ENCODE measurements at places on chromosomes 4 and X.

- DNase-seq: peak; percentile 3
Observed at GRCh38 chr4:118765399-118765798, 70.5 kb downstream of the SEC24D start.

DNA sequence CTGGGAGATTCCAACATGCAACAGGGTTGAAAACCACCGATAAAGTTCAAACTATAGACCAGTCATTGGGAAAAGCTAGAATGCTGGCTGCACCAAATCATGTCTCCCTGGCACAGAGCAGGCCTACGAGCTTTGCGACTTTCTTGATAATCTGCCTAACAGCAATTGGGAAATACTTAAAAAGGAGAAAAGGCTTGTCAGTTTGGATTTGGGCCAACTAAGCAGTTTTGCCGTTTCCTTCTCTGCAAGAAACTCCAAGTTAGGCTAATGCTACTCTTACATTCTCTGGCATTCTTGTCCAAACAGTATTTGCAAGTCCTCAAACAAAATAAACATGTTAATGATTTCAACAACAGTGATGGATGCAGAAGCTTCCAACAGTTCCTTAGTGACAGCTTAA lies 87.9 kb downstream of the PDK3 start:
- no peak for DNase-seq

DNA sequence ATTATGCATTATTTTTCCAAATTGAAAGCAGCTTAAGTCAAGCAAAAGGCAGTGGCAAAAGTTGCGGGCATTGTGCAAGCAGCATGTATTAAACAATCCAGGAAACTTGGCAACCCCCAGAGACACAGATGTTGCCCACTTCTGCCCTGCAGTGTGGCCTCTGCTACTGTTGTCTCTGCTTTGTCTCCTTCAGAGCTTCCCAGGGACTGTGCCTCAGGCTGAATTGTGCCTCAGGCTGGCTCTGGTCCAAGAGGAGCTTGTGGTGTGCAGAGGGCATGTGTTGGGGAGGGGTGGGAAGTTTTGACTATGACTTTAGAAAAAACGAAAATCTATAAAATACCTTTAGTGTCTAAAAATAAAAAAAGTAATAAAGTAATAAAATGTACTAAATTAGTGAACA lies 201.4 kb downstream of the CCSER1 start:
- peak; percentile 12 for DNase-seq

- no peak for DNase-seq
Observed at GRCh38 chrX:110216027-110216426, 101.9 kb downstream of the AMMECR1 start.

GRCh38 chr4:145876531-145877180 lies 62.0 kb downstream of the ZNF827 start:
- DNase-seq: no peak

DNA sequence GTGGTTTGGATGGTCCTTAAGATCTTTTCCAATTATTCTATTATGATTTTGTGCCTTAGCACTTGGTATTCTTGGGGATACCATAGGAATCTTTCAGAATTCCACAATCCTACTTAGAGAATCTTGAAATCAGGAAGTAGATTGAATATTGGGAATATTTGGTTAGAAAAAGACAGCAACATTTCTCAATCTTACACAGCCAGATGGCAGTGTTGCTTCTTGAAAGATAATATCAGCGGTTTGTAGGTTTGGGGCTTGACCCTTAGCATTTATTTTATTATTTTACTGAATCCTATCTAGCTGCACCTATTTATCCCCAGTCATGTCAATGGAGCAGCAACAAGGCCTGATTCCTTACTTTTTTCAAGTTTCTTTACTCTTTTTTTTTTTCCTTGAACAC lies 28.6 kb downstream of the MAGEB1 start:
- peak; percentile 60 for DNase-seq

- no peak for DNase-seq
Observed at GRCh38 chr4:159238631-159239030, 135.8 kb downstream of the RAPGEF2 start.

DNA sequence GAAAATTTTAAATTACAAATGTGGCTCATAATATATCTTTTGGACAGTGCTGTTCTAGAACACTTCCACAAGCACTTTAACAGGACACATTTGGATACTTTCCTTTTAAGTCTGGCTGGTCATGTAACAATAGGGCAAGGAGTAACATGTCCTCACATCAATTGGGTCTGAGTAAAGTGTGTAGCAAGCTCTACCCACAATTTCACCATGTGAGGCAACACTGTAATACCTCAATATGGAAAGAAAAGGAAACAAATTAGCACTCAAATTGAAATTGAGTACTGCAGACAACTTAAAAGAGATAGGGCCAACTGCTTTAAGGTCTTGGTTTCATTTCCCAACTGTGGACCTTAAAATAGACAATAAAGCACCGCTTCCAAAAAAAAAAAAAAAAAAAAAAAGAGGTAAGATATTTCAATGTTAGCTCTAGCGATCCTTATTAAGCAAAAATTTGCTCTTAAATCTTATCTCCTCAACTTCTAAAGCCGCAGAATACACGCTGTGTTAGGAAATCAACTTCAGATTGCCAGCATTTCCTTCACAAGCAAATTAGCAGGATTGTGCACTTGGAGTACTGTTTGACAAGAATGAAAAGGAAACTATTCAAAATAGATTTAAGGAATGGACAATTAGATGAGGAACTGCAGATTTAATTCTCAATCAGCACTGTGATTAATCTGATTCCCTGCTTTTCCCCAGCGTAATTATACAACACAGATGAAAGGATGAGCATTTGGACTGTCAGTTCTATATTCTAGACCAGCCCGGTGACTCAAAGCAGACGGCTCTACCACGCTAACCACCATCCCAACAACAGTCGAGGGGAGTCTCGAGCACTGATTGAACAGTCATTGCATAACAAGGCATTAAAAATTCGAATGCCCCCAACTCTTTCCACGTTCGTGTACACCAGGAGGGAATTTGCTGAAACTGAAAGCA lies 1.6 kb downstream of the CASK start:
- DNase-seq: peak; percentile 39

DNA sequence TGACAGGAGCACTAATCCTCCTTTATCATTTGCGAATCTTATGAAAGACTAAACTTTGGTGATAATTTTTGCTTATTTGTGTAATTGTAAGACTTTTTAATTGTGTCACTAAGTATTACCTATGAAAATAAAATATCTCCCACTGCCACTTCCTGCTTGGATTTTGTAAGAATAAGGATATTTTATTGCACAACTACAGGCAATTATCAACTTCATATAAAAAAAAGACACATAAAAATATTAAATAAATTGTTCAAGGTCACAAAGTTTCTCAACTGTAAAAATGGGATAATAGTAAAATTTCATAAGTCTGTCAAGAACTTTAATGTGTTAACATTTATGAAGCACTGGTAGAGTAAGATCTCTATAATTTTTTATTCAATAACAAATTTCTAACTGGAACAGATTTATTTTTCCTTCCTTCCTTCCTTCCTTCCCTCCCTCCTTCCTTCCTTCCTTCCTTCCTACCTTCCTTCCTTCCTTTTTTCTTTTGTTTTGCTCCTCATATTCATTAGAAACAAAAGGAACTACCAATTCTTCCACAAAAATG lies 527.6 kb upstream of the FAM47C start:
- no peak for DNase-seq

DNA sequence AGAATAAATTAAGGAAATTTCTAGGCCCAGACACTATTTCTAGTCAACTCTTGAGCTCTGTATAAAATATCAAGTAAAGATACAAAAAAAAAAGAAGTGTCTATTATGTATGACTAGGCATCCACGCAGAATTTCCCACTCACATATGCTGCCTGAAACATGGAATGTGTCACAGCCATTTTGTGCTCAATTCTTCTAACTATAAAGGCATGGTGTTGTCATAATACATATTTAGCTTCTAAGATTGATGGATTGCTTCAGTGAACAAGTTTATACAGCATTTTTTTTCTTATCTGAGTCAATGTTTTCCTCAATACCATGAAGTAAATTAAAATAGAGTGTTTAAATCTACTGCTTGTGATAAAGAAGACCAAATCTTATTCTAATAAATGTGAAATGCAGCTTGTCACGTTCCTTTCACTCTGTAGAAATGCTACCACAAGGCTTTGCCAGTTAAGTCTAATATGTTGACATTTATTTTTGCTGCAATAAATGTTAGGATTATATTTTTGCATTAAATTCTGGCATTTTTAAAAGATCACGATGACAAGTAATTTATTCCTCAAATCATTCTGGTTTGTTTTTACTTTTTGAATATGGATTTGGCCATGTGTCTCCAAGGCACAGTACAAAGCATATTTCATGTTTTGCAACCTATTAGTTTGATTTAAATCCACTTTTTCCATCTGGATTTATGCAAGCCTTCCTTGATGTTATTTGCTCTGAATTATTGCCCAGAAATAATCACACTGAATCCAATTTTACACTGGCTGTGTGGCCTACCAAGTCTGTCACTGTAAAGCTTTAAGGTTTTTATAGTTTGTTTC lies 1829.0 kb upstream of the PCDH7 start:
- DNase-seq: no peak

GRCh38 chr4:101307899-101308298 lies 39.4 kb downstream of the PPP3CA start:
- DNase-seq: no peak

- DNase-seq: no peak
Observed at GRCh38 chrX:102808336-102808735, 87.8 kb downstream of the GPRASP3 start.

DNA sequence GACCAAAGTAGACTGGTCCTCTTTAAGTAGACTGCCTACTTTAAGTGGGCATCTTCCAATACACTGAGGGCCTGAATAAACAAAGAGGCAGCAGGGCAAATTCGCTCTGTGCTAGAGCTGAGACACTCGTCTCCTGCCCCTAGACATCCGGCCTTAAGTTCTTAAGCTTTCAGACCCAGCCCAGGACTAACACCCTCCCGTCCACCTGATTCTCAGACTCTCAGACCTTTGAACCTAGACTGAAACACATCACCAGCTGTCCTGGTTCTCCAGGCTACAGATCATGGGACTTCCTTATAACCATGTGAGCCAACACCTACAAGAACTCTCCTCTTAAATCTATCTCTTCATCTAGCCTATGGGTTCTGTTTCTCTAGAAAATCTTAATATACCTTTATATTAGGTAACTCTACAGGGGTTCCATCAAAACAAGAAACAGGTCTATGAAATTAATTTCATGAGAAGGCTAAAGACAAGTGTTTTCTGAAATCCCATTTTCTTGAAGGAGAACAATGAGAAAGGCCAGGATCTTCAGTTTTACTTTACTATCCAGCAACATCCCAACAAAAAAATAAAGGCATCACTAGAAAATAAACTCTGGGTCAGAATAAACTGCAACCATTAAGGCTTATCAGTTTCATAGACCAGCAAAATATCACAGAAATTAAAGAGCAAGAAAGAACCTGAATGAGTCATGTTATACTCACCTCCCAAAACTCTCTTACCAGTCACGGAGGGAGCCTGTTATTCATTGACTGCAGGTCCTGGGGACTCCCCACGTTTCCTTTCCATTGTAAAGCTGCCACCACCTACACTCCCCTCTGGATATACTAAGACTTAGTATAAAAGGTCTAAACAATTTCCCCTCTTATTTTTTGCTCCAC lies 14.8 kb downstream of the ADGRA3 start:
- DNase-seq: no peak

DNA sequence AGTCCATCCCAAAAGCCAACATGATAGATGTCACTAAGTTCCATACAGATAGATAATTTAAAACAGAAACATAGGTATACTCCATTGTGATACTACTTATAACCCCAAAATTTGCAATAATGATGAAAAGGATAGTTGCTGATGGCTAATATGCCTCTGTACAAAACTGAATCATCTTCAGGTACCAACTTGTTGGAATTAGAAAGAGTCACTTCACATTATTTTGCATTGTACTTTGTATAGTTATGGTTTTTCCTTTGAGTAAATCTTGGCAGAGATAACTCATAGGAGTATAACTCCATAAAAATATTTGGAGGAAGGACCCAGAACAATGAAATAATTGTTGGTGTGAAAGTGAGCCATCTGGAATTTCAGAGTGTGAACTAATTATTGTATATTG lies 17.6 kb downstream of the GIMD1 start:
- no peak for DNase-seq

- DNase-seq: peak; percentile 2
Observed at GRCh38 chrX:73847991-73848390, 285.0 kb downstream of the CHIC1 start.

DNA sequence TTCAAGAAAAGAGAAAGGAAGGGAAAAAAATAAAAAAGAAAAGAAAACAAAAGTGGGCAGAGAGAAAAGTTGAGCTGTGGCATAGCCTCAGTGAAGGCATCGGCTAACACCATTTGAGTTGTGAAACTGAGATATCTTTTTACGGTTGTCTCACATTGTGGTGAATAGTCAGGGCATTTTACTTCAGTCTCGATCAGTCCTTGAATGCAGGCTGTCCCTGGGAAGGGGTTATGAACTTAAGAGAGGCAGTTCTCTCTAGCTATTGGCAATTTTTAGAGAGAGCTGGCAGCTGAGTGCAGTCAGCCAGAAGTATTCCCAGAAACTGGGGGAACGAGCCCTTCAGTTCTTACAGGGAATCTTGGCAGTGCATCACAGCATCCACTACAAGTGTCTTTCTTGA lies 93.5 kb upstream of the SLC6A14 start:
- no peak for DNase-seq

- no peak for DNase-seq
Observed at GRCh38 chrX:32269866-32270265, 941.5 kb downstream of the DMD start.
